Skeletal muscle cell (primary cell): ENCODE measurements at places on chromosomes 2 and 18.

GRCh38 chr2:230327418-230328154, 593 bp downstream of the SP140L start:
- DNase-seq = no peak

- DNase-seq = peak; percentile 78
These were observed 76.9 kb downstream of the MYO1B start for GRCh38 chr2:191321861-191322662.

GRCh38 chr2:230684270-230685168, 28.1 kb upstream of the CAB39 start:
- no peak for DNase-seq

GRCh38 chr18:63284173-63284799, 35.3 kb downstream of the BCL2 start:
- no peak for DNase-seq

DNA sequence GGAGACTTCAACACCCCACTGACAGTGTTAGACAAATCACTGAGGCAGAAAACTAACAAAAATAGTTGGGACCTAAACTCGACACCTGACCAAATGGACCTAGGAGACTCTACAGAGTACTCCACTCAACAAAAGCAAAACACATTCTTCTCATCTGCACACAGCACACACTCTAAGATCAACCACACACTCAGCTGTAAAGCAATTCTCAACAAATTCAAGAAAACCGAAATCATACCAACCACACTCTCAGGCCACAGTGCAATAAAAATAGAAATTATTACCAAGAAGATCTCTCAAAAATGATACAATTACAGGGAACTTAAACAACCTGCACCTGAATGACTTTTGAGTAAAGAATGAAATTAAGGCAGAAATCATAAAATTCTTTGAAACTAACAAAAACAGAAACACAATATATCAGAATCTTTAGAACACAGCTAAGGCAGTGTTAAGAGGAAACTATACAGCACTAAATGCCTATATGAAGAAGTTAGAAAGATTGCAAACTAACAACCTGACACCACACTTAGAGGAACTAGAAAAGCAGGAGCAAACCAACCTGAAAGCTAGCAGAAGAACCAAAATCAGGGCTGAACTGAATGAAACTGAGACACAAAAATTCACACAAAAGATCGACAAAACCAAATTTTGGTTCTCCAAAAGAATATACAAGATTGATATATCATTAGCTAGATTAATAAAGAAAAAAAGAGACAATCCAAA, 46.3 kb downstream of the RTTN start:
- DNase-seq = no peak

- DNase-seq = no peak
These were observed 32.9 kb upstream of the ST3GAL5 start for GRCh38 chr2:85921659-85922058.

GRCh38 chr2:44941551-44942234, at the start of gene SIX3:
SIX3 (plus strand) TSS chr2:44941702; CDS start chr2:44942105, 403 bp downstream.
- DNase-seq = no peak

DNA sequence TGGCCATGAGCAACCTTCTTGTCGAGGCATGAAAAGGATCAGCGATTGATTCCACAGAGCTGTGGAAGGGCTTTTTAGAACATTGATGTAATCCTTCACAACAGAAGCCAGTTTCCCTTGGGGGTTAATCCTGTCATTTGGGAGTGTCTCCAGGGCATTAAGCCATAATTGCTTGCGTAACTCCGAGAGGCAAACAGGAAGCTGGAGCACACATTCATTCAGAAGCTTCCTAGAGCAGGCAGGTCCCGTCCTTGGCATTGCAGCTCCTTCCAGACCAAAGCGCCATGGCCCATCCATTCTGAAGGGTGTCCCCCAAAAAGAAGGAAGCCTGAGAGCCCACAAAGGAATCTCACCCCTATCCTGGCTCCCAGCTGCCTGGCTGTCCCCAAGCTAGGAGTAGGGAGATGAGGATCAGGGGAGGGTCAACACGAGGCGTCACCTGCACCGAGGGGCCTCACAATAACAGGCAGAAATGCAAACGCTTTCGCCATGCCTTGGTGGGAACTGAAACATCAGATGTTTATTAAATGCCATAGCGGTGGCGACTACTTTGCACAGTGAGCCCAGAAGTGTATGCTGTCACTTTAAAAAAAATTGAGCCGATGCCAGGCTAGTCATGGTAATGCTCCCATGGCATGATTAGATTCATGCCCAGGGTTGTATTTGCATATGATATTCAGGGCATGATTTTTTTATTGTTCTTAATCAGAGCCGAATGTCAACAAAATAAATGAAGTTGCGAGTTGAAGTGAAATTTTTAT, 339.4 kb downstream of the BCL11A start:
- no peak for DNase-seq

GRCh38 chr2:113203901-113204519, 30.2 kb downstream of the PSD4 start:
- DNase-seq = no peak

GRCh38 chr2:84373391-84373790, 85.7 kb downstream of the SUCLG1 start:
- DNase-seq = no peak

DNA sequence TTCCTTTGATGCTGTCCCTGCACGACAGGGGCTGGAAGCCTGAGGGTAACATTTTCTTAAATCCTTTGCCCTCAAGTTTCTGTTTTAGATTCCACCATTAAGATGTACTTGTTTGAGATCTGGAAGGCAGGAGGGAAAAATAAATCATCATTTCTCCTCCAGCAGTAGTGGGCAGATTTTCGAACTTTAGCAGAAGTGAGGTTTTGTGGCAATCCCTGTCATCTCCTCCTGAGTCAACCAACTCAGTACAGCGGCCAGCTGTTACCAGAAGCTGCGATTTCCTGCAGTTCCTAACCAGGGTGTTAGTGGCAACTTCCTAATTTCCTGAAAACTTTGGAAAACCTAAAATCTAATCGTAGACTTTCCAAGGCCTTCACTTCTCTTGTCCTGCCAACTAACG, 517.2 kb upstream of the ACVR2A start:
- DNase-seq = no peak

GRCh38 chr2:234951664-234952269, at the start of gene SH3BP4:
SH3BP4 (plus strand) TSS chr2:234952017; CDS start chr2:235035003, 82,986 bp downstream.
- no peak for DNase-seq

DNA sequence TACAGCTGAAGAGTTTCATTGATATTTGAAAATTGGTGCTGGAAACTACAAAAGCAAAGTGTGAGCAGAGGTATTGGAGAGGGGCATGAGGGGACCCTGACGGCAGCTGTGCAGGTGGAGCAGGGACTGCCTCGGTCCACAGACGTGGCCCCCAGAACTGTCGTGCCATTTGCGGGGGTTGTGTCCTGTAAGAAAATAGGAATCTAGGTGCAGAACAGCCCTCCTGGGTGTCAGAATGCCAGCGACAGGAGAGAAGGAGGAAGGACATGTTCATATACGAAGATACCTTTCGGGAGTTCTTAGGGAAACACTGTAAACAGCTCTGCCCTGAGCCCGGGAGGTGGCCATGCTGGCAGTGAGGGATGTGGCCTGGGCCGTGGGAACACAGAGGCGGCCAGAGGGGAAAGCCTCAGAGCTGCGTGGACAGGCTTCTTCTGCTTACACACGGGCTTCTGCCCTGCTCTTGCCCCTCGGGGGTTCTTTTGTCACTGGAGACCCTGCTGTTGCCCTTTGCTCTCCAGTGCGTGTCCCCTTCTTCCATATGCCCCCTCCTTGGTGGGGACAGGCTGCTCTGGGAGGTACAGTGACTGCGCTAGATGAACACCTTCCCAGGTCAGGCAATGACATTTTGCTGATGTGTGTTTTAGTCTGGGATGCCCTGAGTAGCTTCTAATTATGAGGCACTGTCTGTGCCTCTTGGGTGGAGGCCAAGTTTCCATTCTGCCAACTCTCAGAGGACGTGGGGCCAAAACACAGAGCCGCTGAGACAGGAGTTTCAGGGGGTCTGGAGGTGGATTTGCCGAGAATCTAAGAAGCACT, 81.9 kb upstream of the TXNDC2 start:
- no peak for DNase-seq

GRCh38 chr2:101474731-101475384, at the start of gene RFX8:
RFX8 (minus strand) TSS chr2:101475112; CDS start chr2:101466848, 8,264 bp downstream.
- peak; percentile 84 for DNase-seq

DNA sequence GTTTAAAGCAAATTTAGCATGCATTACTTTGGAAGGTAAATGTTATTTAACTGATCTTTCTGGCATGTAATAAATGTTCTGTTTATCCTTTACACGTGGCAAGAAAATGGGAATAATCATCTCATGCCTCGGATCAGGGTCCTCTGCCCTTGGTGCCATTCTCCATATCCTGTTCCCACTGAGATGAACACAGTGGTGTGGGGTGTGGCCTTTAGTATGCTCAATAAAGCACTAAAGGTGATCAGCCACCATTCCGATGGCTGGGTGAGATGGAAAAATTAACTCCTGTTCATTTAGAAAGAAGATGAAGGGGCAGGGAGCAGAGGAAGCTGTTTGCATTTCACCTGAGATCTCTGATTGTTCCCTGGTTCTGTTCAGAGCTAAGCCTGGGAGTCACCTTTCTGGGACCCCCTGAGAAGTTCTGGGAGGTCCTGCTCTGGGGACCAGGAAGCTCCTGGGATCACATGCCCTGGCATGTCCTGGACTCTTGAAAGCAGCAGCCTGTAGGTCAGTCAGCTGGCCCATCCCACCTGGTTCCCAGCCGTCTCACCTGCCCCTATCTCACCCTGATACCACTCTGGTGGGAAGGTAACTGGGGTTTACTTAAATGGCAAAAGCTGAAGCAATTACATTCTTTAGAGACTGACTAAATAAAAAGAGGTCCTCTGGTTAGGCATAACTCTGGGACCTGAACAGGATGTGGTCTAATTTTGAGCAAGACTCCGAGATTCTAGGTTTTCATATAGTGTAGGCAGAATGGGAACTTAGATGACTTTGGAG, 288.9 kb upstream of the EPAS1 start:
- no peak for DNase-seq

GRCh38 chr2:118003396-118003824, 10.5 kb downstream of the CCDC93 start:
- DNase-seq = peak; percentile 39

DNA sequence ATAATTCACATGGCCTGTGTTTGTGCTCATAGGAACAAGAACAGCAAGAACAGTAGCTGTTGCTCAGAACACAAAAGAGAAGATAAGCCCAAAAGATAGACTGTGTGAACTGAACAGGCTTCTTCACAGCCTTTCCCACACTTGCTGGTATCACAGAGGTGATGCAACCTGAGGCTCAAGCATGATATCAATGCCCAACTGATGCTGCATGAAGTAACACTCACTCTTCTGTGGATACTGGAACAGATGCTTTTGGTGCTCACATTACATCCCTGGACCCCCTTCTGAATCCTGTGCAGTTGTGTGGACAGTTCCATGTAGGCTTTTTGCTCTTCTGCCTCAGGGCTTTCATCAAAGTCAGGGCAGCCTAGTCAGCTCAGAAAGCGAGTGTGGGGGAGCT, 88.4 kb upstream of the RND3 start:
- DNase-seq = no peak

- no peak for DNase-seq
These were observed at the start of gene ANKRD23 for GRCh38 chr2:96843538-96844268. ANKRD23 (minus strand) TSS chr2:96844021; CDS start chr2:96843992, 29 bp downstream.

DNA sequence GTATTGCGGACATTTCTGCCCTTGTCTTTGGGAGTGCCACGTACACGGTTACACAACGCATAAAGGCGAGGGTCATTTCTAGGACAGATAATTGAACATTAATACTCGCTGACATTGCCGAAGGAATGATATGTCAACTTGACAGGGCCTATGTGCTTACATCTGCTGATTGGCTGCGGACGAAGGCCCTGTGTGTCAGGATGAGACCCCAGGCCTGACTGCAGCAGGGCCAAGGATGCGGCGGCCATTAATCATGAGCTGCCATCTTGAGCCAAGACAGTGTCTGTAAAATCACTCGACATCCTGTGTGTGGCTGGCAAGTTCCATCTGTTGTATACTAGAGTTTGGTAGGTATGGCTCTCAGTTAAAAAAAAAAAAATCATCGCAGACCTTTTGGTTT, 96.6 kb downstream of the MEIS1 start:
- no peak for DNase-seq

DNA sequence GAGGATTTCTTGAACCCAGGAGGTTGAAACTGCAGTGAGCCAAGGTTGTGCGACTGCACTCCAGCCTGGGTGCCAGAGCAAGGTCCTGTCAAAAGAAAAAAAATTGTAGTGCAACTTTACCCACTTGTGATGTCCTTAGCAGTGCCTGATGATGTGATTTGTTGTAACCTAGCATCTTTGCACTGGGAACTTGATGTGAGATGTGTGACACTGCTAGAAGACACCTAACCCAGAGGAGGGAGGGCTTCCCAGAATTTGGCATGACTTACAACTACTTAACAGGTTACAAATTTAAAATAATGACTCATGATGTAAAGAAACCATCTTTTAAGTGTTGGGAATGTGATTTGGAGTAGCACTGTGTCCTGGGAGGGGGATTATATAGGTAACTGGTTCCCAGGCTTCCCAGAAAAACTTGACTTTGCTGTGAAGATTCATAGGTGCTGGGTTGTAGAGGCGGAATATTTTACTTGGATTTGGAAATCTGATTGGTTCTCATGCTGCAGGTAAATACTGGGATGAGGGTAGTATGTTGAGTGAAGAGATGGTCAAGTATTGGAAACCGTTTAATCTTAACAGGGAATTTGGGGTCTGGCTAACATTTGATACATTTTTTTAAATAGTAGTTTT, 3.7 kb downstream of the EEF1B2 start:
- no peak for DNase-seq

GRCh38 chr18:78433562-78433961, 546.1 kb upstream of the SALL3 start:
- no peak for DNase-seq

GRCh38 chr2:28393114-28393836, 617 bp downstream of the FOSL2 start:
- DNase-seq = no peak

GRCh38 chr2:26033270-26033817, 540 bp upstream of the RAB10 start:
- DNase-seq = no peak

- DNase-seq = no peak
These were observed 27.8 kb upstream of the TTC39C start for GRCh38 chr18:23986600-23987359.

- DNase-seq = no peak
These were observed 106.3 kb downstream of the FTCDNL1 start for GRCh38 chr2:199744724-199745123.

GRCh38 chr2:30108192-30108591, 38.6 kb upstream of the YPEL5 start:
- no peak for DNase-seq

GRCh38 chr2:128495996-128496547, 177.4 kb upstream of the HS6ST1 start:
- DNase-seq = no peak

GRCh38 chr2:192499476-192499875, 304.7 kb upstream of the TMEFF2 start:
- peak; percentile 40 for DNase-seq

- no peak for DNase-seq
These were observed 8.7 kb upstream of the GAREM2 start for GRCh38 chr2:26164231-26164630.

DNA sequence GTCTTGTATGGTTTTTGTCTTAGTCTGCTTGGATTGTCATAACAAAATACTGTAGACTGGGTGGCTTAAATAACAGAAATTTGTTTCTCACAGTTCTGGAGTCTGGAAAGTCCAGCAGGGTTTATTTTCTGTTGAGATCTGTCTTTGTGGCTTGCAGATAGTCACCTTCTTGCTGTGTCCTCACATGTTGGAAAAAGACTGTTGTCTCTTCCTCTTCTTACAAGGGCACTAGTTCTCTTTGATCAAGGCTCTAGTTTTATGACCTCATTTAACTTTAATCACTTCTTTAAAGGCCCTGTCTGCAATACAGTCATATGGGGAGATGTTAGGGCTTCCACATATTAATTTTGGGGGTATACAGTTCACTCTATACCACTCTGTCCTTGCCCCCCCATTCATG, 56.5 kb downstream of the NBEAL1 start:
- DNase-seq = no peak
